ENCODE measurements at places on chromosomes 5 and 9. TPM values are rescaled to one million over a fixed set of nuclear protein-coding genes. Genes with fewer than 3 reads are reported as not detected.

The TENT4A gene
- 12.7 TPM for total RNA-seq

The CD14 gene
- total RNA-seq = 0.09 TPM

The CYFIP2 gene
- 18.8 TPM for total RNA-seq

The GARIN3 gene
- total RNA-seq = not detected

Measured in endothelial cell of coronary artery (primary cell).